ENCODE measurements at places on chromosomes 1 and 21. TPM values are rescaled to one million over a fixed set of nuclear protein-coding genes. Genes with fewer than 3 reads are reported as not detected.

CAMK2N1 gene
- polyA plus RNA-seq: 90.2 TPM

UAP1 gene
- 33.6 TPM for polyA plus RNA-seq

SMIM1 gene
- polyA plus RNA-seq: 21.7 TPM

KRTAP10-4 gene
- not detected for polyA plus RNA-seq

RIPPLY3 gene
- 2.5 TPM for polyA plus RNA-seq

SERPINC1 gene
- 0.56 TPM for polyA plus RNA-seq

EPB41 gene
- 53.6 TPM for polyA plus RNA-seq

FOXD2 gene
- 6.0 TPM for polyA plus RNA-seq

PGBD2 gene
- 12.3 TPM for polyA plus RNA-seq

COL16A1 gene
- 74.3 TPM for polyA plus RNA-seq

KRTAP7-1 gene
- polyA plus RNA-seq: not detected

OR2L3 gene
- polyA plus RNA-seq: not detected

RIIAD1 gene
- polyA plus RNA-seq: 0.55 TPM

ANXA9 gene
- polyA plus RNA-seq: 14.6 TPM

ZBTB8A gene
- polyA plus RNA-seq: 16.9 TPM

PKP1 gene
- polyA plus RNA-seq: 0.08 TPM

SPRR5 gene
- not detected for polyA plus RNA-seq

CRB1 gene
- polyA plus RNA-seq: 2.6 TPM

RHEX gene
- 3.3 TPM for polyA plus RNA-seq

AMY1B gene
- polyA plus RNA-seq: not detected

UBE2J2 gene
- 58.5 TPM for polyA plus RNA-seq

ACKR1 gene
- polyA plus RNA-seq: 0.44 TPM

MYOC gene
- 0.16 TPM for polyA plus RNA-seq

CFHR5 gene
- not detected for polyA plus RNA-seq

CDA gene
- 4.5 TPM for polyA plus RNA-seq

NBPF4 gene
- polyA plus RNA-seq: not detected

TRIM46 gene
- 5.7 TPM for polyA plus RNA-seq

AIRE gene
- 0.50 TPM for polyA plus RNA-seq

Measured in renal cortex interstitium (tissue), 15 donors.